ENCODE measurements at places on chromosomes 5 and 9.

DNA sequence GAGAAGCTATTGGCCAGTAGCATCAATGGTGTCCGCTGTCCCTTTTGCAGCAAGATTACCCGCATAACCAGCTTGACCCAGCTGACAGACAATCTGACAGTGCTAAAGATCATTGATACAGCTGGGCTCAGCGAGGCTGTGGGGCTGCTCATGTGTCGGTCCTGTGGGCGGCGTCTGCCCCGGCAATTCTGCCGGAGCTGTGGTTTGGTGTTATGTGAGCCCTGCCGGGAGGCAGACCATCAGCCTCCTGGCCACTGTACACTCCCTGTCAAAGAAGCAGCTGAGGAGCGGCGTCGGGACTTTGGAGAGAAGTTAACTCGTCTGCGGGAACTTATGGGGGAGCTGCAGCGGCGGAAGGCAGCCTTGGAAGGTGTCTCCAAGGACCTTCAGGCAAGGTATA lies 10.8 kb downstream of the TRIM32 start:
- DNase-seq = no peak

- no peak for DNase-seq
These were observed 12.5 kb upstream of the ZSWIM6 start for GRCh38 chr5:61319388-61320146.

DNA sequence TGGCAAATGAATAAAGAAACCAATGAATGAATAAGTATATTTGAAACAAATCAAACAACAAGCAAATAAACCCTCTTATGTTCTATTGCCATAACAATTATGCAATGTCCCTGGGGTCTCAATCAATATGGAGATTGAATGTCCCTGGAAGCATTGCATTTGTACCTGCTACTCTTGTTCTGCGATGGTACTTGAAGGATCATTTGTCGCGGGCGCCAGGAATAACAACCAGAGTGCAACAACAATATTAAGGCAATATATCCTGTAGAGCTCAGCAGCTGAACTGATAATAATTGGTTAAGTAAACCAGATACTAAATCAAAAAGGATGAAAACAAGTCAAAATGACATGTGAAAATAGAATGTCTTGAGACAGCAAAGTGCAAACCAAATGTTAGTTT lies 1001.9 kb upstream of the NUDT12 start:
- DNase-seq = no peak

- no peak for DNase-seq
These were observed 17.2 kb downstream of the FOXD1 start for GRCh38 chr5:73431204-73431851.

- no peak for DNase-seq
These were observed 24.2 kb upstream of the STOM start for GRCh38 chr9:121394292-121394691.

- DNase-seq = no peak
These were observed 337.2 kb downstream of the NPR3 start for GRCh38 chr5:33048315-33048714.

- no peak for DNase-seq
These were observed 601.1 kb downstream of the IRX1 start for GRCh38 chr5:4196744-4197143.

GRCh38 chr5:29143266-29143665 lies 2050.2 kb upstream of the CDH6 start:
- DNase-seq = no peak

DNA sequence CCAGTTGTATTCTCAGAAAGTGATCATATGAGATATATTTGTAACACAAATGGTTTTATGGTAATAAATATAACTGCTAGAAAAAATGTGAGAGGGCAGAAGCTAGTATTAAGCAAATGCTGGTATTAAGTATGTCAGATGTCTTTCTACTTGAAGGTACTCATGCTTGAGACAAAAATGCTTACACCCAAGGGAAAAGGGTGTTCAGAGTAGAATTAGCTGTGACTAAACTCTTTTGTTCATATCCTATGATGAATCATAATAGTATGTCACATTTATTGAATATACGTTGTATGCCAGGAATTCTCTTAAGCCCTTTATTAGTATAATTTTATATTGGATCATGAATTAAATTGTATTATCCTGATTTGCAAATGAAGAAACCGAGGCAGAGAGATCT lies 2.2 kb downstream of the ADGRV1 start:
- DNase-seq = no peak

GRCh38 chr9:105258225-105258737 lies 13.8 kb downstream of the SLC44A1 start:
- no peak for DNase-seq

- no peak for DNase-seq
These were observed 19.9 kb upstream of the MUSK start for GRCh38 chr9:110648696-110649095.

- DNase-seq = no peak
These were observed 642.3 kb downstream of the DMRTA1 start for GRCh38 chr9:23088932-23089364.

GRCh38 chr9:4555236-4555635 lies 65.0 kb downstream of the SLC1A1 start:
- DNase-seq = no peak

DNA sequence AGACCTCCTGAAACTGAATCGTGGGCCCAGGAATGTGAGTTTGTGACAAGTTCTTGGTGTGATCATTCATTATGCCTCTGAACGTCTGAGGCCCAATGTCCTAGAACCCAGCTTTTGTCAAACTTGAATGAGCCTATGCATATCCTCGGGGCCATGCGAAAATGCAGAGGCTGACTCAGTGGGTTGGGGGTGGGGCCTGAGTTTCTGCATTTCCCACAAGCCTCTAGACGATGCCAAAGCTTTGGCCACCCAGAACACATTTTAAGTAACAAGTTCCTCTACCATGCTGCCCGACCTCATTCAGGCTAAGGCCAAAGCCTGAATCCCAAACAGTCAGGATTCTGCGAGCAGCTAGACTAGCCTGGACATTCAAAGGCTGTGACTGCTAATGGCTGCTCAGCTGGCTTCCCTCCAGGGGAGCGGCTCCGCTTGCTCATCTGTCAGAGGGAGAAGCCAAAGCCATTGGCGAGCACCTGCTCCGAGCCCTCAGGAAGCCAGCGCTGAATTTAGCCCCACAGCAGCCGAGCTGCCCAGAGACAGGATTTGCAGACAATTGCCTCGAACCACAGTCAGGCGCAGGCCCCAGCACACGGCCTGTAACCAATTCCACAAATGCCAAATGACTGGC lies 177.5 kb downstream of the ZDHHC21 start:
- no peak for DNase-seq

DNA sequence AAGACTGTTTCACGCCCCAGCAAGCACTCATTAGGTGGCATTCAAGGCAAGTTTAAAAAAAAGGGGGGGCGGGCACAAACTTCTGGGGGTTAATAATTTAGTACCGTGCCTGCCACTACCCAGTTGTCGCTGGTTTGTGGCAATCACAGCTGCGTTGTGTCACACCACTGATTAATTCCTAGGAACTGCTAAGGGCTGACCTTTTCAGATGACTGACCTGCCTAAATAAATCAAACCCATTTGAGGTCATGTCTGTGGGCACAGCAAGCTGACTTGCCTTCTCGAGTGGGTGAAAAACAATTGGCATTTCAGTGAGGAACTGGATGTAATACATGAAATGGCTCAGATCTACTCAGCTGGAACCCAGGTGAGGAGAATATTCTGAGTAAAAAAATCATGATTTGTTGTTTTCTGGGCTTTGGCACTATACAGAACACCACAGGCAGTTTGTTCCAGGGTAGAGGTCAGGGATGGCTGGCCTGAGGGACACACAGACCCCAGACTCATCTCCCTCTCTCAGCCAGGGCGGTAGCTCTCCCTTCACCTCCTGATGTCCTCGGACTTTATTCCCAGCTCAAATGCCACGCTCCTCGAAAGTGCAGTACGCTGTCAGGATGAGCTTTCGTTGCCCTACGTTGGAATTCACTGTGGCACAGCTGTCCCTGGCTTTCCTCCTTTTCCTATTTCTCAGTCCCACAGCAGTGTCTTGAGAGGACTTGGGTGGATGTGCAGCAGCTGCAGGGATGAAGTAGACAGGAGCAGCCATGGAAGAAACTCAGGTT lies 15.5 kb upstream of the MGAT1 start:
- no peak for DNase-seq

- no peak for DNase-seq
These were observed 52.3 kb downstream of the SLC46A2 start for GRCh38 chr9:112838342-112838741.

GRCh38 chr5:126416266-126416925 lies 6.8 kb upstream of the GRAMD2B start:
- DNase-seq = no peak

DNA sequence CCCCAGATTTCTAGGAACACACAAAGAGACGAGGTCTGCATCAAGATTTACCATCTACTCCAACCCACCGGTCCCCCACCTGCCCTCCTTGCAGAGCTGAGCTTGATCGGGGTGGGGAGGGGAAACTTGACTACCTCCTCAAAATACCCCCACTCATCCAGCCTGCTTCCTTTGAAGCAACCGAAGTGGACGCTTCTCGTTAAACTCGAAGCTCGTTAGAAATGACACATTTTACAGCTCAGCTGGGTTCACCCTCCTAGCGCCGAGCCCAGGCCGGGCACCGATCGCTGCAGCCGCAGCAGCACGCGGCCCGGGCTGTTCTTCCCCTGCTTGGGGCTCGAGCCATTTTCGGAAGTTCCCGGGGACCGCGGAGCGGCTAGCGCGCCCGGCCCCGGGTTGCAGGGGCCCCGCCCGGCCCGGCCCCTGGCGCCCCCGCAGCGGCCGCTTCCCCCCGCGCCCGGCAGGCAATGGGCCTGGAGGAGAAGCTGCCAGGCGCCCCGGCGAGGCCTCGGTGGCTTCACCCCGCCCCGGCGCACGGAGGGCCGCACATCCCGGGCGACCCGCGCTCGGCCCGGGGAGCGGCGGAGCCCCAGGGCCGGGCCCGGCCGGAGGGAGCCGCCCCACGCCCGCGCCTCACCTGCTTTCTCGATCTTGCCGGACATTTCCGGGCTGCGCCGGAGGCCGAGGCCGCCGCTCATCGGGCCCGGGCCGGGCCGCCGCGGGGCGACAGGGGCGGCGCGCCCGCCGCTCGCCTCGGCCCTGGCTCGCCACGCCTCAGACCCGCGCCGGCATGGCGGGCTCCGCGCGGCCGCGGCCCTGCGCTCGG lies 530 bp downstream of the RAPGEF1 start:
- DNase-seq = no peak

DNA sequence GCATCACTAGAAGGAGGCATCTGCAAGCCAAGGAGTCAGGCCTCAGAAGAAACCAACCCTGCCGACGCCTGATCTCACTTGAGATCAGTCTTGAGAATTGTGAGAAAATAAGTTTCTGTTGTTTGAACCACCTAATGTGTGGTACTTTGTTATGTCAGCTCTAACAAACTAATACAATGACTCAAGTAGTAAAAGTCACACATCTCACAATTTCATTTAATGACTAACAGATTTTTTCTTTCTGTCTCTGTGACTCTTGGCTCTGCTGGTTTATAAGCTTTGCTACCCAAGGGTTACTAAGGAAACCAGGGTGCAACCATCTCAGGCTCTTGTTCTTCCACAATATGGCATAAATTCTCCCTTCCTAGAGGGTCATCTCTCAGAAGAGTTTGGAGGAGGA lies 315.8 kb upstream of the GRAMD2B start:
- DNase-seq = no peak

DNA sequence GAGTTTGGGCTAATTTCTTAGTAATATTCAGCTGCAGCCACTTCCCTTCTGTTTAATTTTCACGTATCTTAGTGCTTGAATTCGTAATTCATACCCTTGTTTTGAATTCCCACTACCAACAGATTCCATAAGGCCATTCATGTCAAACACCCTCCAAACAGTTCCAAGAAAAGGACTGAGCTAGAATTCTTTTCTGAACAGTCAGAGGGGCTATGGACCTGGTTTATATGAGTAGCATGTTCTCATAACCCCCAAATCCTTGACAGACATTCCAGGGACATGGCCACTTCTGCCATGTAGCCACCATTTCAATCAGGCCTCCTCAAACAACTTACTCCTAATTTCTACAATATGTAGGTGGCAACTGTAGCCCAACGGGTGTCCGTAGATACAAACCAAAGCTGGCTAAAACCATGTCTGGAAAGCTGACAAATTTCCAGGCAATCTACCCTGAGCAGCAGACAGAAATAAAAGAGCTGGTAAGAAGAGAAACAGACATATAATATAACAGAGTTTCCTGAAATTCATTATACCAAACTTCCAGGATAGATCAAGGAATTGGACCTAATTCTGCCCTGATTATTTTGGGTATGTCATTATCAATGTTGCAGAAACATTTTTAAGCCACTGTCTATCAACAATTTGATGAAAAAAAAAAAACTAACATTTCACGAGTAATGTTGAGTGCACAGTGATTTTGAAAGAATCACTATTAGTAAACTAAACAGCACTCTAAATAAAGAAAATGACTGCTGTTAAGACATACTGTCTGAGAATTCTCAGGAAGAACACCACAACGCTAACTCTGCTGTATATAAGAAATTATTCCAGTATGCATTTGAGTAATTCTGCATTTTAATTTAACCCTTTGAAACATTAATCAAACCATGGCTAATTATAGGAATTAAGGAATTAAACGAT lies 40.7 kb downstream of the EBF1 start:
- DNase-seq = no peak

- DNase-seq = no peak
These were observed 2.5 kb upstream of the HNRNPAB start for GRCh38 chr5:178201927-178202235.

DNA sequence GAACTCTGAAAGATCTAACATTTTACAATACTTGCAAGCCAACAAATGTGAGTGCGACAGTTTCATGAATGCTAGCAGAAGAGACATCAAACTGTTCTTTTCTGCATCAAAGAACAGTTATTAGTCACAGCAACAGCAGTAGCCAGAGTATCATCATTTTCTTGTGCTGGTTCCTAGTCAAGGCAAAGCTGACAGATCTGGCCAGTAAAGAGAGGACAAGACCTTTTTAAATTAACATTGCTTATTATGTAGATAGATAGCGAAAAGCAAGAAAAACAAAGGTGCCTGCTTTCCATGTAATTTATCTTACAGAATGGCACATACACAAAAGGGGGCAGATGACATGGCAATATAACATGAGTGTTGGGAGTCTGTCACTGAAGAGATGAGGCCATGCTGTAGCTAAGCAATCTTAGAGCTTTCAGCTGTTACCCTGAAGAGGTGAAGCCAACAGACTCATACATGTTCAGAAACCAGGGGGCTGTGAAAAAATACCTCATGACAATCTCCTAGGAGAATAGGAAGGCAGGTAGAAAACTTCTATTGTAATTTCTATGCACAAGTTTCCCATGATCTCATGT lies 626.6 kb upstream of the TYRP1 start:
- DNase-seq = no peak

- no peak for DNase-seq
These were observed 73.6 kb downstream of the FBXL7 start for GRCh38 chr5:15573590-15573989.

Data from activated CD4-positive, alpha-beta T cell treated with anti-CD3 and anti-CD28 coated beads, Interleukin-2, amount 50 U/mL, for 48 hours (primary cell).